Psoas muscle (tissue), 8 donors: ENCODE measurements at places on chromosomes 2 and 18. TPM values are rescaled to one million over a fixed set of nuclear protein-coding genes. Genes with fewer than 3 reads are reported as not detected.

DNA sequence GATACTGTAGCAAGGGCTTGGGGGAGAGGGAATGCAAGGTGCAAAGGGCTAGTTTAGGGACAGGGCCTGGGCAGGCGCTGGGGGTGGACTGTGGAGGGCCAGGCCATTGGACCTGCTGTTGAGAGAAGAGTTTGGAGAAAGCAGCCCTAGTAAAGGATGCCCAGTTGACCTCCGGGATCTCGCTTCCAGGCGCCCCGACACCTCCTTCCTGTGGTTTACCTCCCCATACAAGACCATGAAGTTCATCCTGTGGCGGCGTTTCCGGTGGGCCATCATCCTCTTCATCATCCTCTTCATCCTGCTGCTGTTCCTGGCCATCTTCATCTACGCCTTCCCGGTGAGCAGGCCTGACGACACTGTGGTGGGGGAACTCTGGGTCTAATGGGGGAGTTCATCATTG, 229.0 kb downstream of the DYSF start:
- DNase-seq, result no peak

DNA sequence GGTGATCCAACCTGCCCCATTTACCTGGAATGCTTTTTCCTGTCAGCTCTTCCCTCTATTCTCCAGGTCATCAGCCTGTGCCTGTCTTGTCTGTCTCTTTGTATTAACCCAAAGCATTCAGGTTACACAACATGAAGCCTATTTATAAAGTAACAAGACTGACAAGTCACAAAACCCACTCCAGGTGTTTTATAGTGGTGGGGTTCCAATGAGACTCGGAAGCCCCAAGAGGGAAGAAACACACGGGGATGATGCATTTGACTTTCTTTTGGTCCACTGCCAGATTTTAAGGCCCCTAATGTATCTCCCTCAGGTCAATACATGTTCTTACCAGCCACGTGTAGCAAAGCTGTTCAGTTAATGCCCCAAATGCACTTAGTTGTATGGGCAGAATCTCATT, 27.5 kb downstream of the TGFA start:
- no peak for DNase-seq

AMER3 gene
- not detected for polyA plus RNA-seq

RAD51AP2 gene
- not detected for polyA plus RNA-seq

MOCOS gene
- polyA plus RNA-seq, result 0.79 TPM

HPCAL1 gene
- polyA plus RNA-seq, result 182 TPM

ZNF519 gene
- polyA plus RNA-seq, result 0.25 TPM

SH3BP4 gene
- polyA plus RNA-seq, result 4.5 TPM

KLHL41 gene
- polyA plus RNA-seq, result 3,023 TPM
